ENCODE measurements at places on chromosomes 1 and 21. TPM values are rescaled to one million over a fixed set of nuclear protein-coding genes. Genes with fewer than 3 reads are reported as not detected.

DNA sequence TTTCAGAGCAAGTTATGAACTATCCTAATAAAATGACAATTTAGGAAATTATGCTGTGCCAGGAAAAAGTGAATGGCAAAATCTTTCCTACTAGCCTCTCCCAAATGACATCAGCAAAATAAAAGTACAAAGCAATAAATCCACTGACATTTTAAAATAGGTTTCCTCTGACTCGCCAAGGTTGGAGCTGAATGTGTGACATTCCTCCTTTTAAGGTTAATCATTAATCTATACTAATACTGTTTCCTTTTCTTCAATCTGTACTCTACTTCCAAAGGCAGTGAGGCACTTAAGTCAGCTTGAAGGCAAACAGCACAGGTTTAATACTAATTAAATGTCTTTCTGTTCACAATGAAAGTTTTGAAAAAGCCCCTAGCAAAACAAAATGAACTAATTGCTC lies 15.7 kb downstream of the RNF19B start:
- H3K4me1 ChIP-seq = peaks cover 27% of the 10 kb centered on the region
- H3K4me3 ChIP-seq = no peak overlapping the region
- no peak overlapping the region for H3K27ac ChIP-seq
- H3K36me3 ChIP-seq = peaks cover 50% of the 10 kb centered on the region
- no peak for DNase-seq
- no peaks in the 10 kb centered on the region for H3K27me3 ChIP-seq

Gene PRAMEF2
- total RNA-seq = not detected

- no peak for DNase-seq
- H3K27me3 ChIP-seq = peaks cover 7% of the 10 kb centered on the region
- H3K27ac ChIP-seq = no peak overlapping the region
- H3K4me1 ChIP-seq = no peaks in the 10 kb centered on the region
- no peaks in the 10 kb centered on the region for H3K36me3 ChIP-seq
- no peak overlapping the region for H3K4me3 ChIP-seq
Observed at GRCh38 chr1:4212796-4213195, 312.7 kb upstream of the C1orf174 start.

DNA sequence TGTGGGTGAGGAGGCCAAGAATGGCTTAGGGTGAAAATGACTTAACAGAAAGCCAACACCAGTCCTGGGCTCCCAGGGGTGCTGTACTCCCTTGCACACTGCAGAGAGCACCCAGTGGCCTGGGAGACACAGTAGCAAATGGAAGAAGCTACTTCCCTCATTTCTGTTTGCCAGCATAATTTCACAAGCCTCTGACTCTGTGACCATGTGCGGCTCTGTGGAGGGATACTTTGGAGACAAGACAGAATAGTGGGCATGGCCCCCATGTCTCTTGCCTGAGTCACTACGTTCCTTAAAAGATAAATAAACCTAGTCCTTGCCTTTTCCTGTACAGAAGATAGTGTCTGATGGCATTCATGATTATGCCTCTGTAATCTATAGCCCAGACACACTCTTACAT lies 38.1 kb downstream of the TRIM62 start:
- no peak for DNase-seq
- H3K4me1 ChIP-seq = peaks cover 4% of the 10 kb centered on the region
- no peak overlapping the region for H3K27ac ChIP-seq
- peaks cover 2% of the 10 kb centered on the region for H3K36me3 ChIP-seq
- no peaks in the 10 kb centered on the region for H3K27me3 ChIP-seq

DNA sequence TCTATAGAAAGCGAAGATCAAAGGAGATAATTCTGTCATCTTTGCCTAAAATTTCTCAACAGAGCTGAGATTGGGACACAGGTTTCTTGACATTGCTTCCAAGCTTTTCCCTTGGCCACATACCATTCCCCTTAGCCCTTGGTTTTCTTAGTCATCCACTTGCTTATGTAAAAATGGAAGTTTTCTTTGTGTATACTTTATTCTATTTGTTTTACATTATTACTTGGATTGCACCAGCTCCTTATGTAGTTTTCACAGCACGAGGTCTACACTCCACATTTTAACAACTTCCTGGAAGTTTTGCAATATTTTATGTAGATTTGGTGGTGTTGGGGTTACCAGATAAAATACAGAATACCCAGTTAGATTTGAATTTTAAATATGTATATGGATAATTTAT lies 129.8 kb downstream of the PLA2G4A start:
- H3K27me3 ChIP-seq = peaks cover 3% of the 10 kb centered on the region
- H3K4me3 ChIP-seq = no peak overlapping the region
- no peak for DNase-seq
- no peaks in the 10 kb centered on the region for H3K36me3 ChIP-seq
- H3K27ac ChIP-seq = no peak overlapping the region

DNA sequence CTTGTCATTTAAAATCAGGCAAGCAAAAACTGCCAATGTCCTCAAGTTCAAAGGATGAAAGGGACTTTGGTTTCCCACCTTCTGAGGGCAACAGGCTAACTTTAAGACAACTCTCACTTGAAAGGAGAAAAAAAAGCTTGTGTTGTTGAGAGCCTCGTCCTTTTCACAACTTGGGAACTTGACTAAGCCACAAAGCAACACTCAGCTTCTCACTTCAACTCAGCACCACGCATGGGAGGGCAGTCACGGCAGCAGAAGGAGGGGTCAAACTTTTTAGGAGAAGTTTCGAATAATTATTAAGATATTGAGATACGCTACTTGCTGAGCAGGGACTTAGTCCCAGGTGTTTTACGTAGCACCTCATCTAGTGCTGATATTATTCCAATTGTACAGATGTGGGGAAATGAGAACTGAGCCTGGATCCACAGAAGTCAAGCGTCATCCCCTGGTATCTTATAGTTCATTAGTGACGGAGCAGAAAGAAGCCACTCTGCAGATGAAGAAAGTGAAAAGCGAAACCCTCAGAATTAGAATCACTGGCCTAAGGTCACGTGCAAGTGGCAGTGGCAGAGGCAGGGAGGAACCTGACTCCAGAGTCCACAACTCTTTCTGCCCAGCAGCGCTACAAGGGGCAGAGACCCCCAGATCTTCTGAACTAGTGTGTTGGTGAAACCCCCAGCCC lies 83.6 kb downstream of the JAK1 start:
- H3K36me3 ChIP-seq = peaks cover 26% of the 10 kb centered on the region
- no peaks in the 10 kb centered on the region for H3K27me3 ChIP-seq
- DNase-seq = no peak

DNA sequence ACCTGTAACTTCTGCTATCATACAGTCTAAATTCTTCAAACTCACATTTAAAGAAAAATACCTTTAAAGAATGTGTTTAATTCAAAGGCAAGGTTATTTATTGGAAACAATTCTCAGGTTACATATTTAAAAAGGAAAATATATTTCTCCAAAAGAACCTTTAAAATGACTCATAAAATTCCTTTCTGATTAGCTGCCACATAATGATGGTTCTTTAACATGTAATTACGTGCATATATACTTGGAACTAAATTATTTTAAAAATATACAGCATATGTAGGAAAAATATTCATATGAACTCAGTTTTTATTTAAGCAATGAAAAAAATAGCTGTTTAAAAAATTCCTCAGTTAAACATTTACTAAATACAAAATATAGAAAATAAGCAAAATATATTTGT lies 173.6 kb downstream of the COP1 start:
- H3K36me3 ChIP-seq = peaks cover 30% of the 10 kb centered on the region
- H3K4me3 ChIP-seq = no peak overlapping the region
- H3K27ac ChIP-seq = no peak overlapping the region
- no peak for DNase-seq
- no peaks in the 10 kb centered on the region for H3K27me3 ChIP-seq

Gene CHAF1B
- total RNA-seq = 31.2 TPM

Gene GJA9
- not detected for total RNA-seq

Gene CYP4B1
- total RNA-seq = not detected

DNA sequence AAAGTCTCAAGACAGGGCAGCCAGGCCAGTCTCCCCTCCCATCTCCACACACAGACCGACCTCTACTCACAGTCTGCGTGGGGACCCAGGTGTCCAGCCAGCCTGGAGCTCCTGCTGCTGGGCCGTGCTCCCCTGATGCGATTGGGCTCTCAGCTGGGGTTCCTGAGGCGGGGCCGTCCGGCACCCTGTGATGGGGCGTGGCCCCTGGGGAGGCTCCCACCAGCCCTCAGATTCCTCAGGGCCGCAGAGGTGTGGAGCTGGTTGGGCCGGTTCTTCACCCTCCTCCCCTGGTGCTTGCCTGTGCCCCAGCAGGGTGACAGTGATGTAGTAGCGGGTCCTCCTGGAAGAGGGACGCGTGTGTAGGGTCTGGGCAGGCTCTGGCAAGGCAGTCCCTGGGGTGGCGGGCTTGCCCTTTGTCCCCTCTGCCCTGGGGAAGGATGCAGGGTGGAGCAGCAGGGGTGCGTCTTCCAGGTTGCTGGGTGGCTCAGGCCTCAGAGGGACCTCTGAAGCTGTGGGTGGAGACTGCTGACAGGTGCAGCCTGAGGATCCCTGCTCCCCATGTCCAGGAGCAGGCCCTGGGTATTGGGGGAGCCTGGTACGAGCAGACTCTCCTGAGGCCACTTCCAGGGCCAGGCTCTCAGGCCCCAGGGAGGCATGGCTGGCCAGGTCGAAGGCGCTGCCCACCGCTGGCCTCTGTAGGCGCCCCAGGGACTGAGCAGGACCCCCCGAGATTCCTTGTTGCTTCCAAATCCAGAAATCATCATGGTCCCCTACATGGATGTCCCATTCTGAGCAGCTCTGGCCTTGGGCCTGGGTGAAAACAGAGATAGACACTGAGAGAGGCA lies at the start of gene CRYBG2:
Gene CRYBG2, minus strand, starts transcription at position 155 of the 845 bp plus-strand sequence. CDS start 7,473 bp downstream, outside the sequence.
- no peak for DNase-seq
- H3K36me3 ChIP-seq = no peaks in the 10 kb centered on the region
- H3K4me1 ChIP-seq = peaks cover 11% of the 10 kb centered on the region
- H3K4me3 ChIP-seq = no peak within 1 kb of the TSS

DNA sequence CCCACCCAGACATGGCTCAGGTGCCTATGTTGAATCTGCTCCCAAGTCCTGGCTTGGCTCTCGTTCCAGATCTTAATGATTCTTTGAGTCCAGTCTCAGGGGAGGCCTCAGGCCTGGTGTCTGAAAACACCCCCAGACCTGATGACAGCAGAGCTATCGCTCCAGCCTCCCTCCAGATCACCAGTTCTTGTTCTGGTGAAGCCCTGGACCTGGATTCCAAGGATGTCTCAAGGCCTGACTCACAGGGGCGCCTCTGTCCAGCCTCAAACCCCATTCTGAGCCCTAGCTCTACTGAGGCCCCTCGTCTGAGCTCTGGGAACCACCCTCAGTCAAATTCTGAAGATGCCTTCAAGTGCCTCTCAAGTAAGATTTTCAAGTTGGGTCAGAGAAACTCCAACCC lies 11.4 kb downstream of the MROH7 start:
- H3K27ac ChIP-seq = no peak overlapping the region
- no peaks in the 10 kb centered on the region for H3K36me3 ChIP-seq
- H3K4me1 ChIP-seq = no peaks in the 10 kb centered on the region
- peaks cover 9% of the 10 kb centered on the region for H3K27me3 ChIP-seq

DNA sequence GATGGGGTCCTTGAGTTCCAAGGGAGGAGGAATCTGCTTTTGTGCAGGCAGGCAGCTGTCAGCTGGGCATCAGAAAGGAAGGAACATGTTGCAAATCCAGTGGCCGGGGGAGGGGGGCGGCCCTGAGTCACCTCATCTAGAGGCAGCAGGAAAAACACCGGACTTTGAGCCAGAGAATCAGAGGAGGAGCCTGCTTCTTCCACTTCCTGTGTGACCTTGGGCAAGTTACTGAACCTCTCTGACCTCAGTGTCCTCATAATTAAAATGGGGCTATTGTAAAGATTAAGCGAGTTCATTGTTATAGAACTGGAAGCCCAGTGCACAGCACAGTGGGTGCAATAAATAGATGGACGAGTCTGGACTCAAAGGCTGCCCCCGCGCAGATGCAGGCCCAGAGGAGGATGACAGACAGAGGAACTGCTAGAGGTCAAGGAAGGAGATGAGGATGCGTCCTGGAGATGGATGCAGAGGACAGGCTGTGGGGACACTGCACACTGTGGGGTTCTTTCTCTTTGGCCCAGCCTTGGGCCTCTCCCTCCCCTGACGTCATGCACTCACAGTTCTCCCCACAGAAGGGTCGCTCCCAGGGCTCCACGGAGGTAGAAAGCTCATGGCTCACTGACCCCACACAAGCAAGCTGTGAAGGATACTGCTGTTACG lies 714.3 kb downstream of the MATN1 start:
- H3K27ac ChIP-seq = no peak overlapping the region
- peaks cover 2% of the 10 kb centered on the region for H3K27me3 ChIP-seq
- H3K4me1 ChIP-seq = no peaks in the 10 kb centered on the region
- no peak for DNase-seq
- no peak overlapping the region for H3K4me3 ChIP-seq

DNA sequence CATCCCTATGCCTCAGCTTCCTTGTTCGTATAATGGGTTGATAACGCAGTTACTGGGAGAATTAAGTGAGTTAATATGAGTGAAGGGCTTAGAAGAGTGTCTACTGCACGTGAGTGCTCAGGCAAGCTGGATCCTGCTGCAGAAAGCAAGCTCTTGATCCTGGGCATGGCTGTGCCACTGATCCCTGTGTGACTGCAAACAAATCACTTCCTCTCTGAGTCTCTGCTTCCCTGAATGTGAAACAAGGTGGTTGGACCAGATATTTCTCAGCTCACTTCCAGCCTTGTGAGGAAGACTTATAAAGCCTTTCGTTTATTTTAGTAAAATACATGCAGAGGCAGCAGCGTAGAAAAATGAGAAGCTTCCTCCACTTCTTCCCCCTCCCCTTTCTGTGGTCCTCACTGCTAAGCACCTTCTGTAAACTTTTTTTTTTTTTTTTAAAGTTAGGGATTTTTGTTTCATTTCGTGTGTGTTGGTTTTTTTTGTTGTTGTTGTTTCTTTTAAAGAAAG lies 13.8 kb downstream of the PSEN2 start:
- H3K4me3 ChIP-seq = no peak overlapping the region
- no peaks in the 10 kb centered on the region for H3K27me3 ChIP-seq
- peak overlapping the region; percentile 10 for H3K27ac ChIP-seq
- H3K4me1 ChIP-seq = peaks cover 49% of the 10 kb centered on the region
- DNase-seq = no peak

Gene HSD3B2
- total RNA-seq = not detected

Gene PPP1R8
- 42.9 TPM for total RNA-seq

GRCh38 chr1:2130871-2131289 lies 63.7 kb downstream of the FAAP20 start:
- H3K27ac ChIP-seq = no peak overlapping the region
- no peaks in the 10 kb centered on the region for H3K36me3 ChIP-seq
- H3K4me1 ChIP-seq = peaks cover 24% of the 10 kb centered on the region
- H3K4me3 ChIP-seq = no peak overlapping the region
- no peaks in the 10 kb centered on the region for H3K27me3 ChIP-seq

GRCh38 chr1:25051504-25051903 lies 121.4 kb upstream of the RUNX3 start:
- peaks cover 25% of the 10 kb centered on the region for H3K27me3 ChIP-seq
- H3K4me1 ChIP-seq = no peaks in the 10 kb centered on the region
- H3K27ac ChIP-seq = no peak overlapping the region
- H3K4me3 ChIP-seq = no peak overlapping the region

Gene ANGPTL3
- not detected for total RNA-seq
